Activated naive CD4-positive, alpha-beta T cell treated with anti-CD3 and anti-CD28 coated beads for 36 hours (primary cell): ENCODE measurements at places on chromosomes 11 and 22. TPM values are rescaled to one million over a fixed set of nuclear protein-coding genes. Genes with fewer than 3 reads are reported as not detected.

DNA sequence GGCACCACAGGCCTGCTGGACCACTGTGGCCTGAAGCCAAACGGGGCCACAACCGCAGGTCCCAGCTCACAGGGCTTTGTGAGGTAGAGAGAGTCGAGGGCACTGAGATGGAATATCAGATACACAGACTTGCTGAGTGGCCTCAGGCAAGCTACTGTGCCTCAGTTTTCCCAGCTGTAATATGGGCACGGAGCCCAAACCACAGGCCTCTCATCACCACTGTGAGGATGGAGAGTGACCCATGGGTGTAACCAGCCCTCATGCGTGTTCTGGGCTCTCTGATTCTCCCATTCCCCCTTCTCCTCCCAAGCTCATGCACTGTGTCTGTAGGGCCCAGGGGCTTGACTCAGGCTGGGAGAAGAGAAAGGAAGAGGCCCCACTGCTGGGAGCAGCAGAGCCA, 4.2 kb downstream of the UNC93B1 start:
- H3K4me1 ChIP-seq = peaks cover 16% of the 10 kb centered on the region
- no peak for DNase-seq
- no peaks in the 10 kb centered on the region for H3K27me3 ChIP-seq
- no peak overlapping the region for H3K4me3 ChIP-seq
- no peak overlapping the region for H3K27ac ChIP-seq
- H3K36me3 ChIP-seq = peaks cover 4% of the 10 kb centered on the region

DNA sequence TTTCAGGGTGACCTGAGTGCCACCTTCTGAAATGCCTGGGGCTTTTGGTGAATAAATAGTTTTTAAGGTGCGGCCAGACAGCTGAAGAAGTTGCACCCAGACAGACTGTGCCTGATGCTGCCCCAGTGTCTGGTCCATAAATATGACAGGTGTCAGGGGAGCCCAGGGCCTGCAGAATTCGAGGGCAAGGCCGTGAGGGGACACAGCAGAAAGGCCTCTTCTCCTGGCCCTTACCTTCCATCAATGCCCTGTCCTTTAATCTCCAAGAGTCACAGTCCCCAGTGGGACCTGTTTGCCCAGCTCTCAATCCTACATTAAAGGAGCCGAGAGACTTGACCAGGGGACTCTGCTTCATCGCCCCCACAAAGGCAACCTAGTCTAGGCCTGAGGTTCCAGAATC, 45.7 kb downstream of the NAT10 start:
- no peak for DNase-seq
- peaks cover 22% of the 10 kb centered on the region for H3K36me3 ChIP-seq
- H3K27ac ChIP-seq = no peak overlapping the region
- no peaks in the 10 kb centered on the region for H3K4me1 ChIP-seq

DNA sequence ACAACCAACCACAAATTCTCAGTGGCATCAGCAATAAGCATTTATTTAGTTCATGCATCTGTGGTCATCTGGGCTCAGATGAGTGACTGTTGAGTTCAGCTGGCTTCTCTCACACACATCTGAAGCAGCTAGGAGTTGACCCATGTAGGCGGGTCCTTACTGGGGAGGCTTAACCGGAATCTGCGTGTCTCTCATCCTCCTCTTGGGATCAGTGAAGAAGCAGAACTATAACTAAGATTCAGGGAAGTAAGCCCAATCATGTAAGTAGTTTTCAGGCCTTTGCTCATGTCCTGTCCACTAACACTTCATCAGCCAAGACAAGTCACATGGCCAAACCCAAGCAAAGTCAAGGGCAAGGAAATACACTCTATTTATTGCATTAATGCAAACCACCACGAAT, 236.2 kb downstream of the C11orf87 start:
- no peaks in the 10 kb centered on the region for H3K4me1 ChIP-seq
- no peaks in the 10 kb centered on the region for H3K27me3 ChIP-seq
- H3K4me3 ChIP-seq = no peak overlapping the region
- H3K36me3 ChIP-seq = no peaks in the 10 kb centered on the region

GRCh38 chr11:67562963-67563704, 20.5 kb upstream of the GSTP1 start:
- H3K27ac ChIP-seq = no peak overlapping the region
- no peaks in the 10 kb centered on the region for H3K36me3 ChIP-seq
- no peak overlapping the region for H3K4me3 ChIP-seq
- H3K27me3 ChIP-seq = no peaks in the 10 kb centered on the region
- no peak for DNase-seq
- H3K4me1 ChIP-seq = no peaks in the 10 kb centered on the region

GSTT2B gene
- not detected for total RNA-seq
